ENCODE measurements at places on chromosomes 2 and 18.

GRCh38 chr2:85449214-85449588 is 30.7 kb downstream of the SH2D6 start:
- DNase-seq, result no peak

DNA sequence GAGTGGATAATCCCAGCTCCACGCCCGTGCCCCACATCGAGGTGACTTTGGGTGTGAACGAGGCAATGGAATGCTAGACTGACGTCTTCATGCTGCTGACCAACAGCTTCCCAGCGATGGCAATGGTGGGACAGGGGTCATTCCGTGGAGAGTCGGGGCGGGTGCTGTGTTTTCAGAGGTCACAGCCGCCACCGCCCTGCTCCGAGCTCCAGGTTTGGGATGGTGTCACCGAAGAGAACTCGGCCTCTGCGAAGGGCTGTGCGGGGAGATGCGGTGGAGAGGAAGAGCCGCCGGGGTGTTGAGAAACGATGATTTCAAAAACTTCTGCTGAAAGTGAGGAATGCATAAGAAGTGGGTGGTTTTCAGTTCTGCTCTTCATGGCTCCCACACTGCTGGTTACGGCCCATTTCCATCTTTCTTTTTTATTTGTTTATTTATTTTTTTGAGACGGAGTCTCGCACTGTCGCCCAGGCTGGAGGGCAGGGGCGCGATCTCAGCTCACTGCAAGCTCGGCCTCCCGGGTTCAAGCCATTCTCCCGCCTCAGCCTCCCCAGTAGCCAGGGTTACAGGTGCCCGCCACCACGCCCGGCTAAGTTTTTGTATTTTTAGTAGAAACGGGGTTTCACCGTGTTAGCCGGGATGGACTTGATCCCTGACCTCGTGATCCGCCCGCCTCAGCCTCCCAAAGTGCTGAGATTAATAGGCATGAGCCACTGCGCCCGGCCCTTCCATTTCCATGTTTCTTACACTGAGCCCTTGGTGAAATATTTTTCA is 142.6 kb downstream of the RTP5 start:
- DNase-seq, result no peak

DNA sequence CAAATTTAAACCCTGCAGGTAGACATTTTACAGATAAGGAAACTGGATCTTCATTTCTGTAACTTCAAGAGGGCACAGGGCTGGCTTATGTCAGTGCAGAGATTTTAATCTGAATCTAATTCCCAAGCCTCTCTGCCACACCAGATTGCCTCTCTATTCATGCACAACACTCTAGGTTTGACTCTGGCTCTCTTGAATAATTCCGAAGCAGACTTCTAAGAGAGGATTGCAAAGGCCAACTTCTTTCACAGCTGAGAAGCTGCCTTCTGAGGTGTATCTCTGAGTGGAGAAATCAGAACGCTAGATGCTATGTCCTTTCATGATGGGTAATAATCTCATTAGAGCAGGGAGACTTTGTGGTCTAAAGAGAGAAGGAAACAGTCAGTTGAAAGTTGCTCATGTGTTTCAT is 20.1 kb upstream of the MGAT5 start:
- DNase-seq, result no peak

DNA sequence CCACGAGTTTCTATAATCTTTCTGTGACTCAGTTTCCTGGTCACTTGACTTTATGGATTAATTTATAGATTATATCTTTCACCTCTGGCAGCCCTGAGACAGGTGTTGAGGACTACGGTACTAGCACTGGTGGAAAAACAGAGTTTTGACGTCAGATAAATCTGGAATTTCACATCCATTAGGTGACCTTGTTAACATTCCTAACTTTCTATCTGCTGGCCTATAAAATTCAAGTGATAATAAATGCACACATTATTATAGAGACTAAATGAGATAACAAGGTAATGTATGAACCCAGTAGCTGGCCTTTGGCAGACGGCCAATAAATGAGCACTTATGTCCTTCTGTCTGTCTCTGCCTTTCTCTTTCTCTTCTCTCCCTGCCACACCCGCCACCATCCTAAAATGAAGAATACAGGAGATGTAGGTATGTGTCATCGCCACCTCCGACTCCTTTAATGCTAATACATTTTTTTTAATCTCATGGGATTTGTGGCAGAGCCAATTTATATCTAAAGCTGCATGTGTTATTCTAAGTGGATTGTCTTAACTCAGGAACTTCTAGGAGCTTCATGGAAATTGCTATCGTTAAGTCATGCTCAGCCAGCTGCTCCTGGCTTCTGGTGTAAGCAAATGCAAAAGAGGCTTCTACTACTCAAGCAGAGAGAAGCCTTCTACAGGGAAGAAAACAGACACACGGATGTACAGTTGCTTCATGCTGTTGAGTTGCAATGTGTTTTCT is 2.3 kb downstream of the TM4SF20 start:
- no peak for DNase-seq

- no peak for DNase-seq
These were observed 288.4 kb downstream of the SOX11 start for GRCh38 chr2:5980450-5981190.

DNA sequence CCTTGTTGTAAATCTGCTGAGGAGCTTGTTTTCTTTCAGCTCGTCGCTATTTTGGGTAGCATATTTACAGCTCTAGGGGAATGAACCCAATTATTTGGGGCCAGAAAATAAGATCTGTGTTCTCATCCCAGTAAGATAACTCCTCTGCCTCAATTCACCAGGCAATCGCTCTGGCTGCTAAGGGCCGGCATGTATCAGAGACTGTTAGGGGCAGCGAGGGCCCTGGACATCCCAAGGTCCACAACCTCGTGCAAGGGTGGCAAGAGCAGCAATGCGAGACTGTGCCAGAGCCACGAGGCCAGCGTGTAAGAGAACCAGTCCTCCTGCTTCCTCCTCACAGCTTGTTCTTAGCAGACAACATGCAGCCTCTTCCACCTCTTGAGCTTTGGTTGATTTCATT is 66.1 kb downstream of the DDX1 start:
- no peak for DNase-seq
